ENCODE measurements at places on chromosomes 1 and 21.

GRCh38 chr1:47866601-47867437 lies 130.4 kb downstream of the TRABD2B start:
- no peak for DNase-seq

GRCh38 chr1:197917805-197918651 lies 856 bp downstream of the LHX9 start:
- no peak for DNase-seq

DNA sequence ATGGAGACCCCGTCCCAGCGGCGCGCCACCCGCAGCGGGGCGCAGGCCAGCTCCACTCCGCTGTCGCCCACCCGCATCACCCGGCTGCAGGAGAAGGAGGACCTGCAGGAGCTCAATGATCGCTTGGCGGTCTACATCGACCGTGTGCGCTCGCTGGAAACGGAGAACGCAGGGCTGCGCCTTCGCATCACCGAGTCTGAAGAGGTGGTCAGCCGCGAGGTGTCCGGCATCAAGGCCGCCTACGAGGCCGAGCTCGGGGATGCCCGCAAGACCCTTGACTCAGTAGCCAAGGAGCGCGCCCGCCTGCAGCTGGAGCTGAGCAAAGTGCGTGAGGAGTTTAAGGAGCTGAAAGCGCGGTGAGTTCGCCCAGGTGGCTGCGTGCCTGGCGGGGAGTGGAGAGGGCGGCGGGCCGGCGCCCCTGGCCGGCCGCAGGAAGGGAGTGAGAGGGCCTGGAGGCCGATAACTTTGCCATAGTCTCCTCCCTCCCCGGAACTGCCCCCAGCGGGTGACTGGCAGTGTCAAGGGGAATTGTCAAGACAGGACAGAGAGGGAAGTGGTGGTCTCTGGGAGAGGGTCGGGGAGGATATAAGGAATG lies 505 bp downstream of the LMNA start:
- DNase-seq = no peak

DNA sequence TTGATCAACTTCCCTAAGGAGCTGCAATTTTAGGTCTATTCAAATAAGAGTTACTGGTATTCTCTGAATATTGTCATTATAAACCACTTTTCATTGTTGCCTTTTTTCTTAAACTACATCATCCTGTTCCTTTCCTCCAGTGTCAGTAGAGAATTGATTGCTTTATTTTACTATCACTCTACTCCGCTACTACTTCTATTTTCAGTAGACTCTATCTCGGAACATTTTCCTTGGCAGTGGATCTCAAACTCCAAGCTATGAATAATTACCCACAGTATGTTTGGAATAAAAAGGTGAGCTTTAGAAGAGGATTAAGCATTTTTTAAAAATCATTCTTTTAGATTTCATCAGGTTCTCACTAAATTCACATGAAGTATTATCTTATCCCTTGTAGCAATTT lies 224.9 kb downstream of the GREM2 start:
- no peak for DNase-seq

GRCh38 chr1:61092642-61093041 lies 10.3 kb downstream of the NFIA start:
- DNase-seq = no peak

Data from stimulated activated CD4-positive, alpha-beta T cell treated with anti-CD3 and anti-CD28 coated beads, Interleukin-1b, Interleukin-23, amount 100 ng/mL, for 1 hour (primary cell).